ENCODE measurements at places on chromosomes 12 and 14.

DNA sequence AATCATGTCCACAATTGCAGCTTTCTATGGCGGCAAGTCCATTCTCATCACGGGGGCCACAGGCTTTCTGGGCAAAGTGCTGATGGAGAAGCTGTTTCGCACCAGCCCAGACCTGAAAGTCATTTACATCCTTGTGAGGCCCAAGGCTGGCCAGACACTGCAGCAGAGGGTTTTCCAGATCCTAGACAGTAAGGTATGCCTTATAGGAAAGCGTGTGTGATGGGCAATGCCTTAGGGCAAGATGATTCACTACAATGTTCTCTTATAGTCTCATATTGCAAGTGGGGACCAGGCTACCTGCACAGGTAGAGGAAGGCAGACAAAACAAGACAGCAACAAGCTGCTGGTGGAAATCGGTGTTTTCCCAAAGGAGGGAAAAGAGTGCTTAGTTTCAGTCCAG lies 110.5 kb downstream of the ERGIC2 start:
- DNase-seq: no peak

- no peak for DNase-seq
These were observed 115.0 kb downstream of the DACT1 start for GRCh38 chr14:58752771-58753201.

DNA sequence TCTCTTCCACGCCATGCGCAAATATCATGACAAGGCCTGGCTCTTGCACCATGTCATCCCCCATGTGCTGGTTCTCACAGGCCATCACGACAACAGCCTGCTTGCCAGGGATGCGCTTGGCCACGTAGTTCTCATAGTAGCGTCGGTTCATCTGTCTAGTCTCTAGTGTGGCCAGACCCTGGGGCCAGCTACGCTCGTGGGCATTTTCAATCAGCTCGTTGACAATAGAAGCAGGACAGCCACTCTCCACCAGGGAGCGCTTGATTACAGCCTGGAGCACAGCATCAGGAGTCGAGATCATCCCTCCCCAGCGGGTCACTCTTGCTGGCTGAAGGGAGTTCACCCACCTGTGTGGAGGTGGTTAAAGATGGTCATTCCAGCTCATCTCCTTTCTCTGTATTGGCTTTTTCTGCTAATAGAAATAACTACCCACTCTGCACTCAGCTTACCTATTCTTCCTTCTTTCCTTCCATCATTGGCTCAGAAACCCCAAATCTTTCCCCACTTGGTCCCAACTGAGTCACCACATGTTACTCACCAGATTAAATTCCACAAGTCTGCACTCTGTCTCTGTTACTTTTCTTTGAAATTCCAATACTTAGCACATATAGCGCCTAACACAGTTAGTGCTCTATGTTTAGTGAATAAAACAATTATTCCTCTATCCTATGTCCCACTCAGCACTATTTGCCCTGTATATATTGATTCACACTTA lies 15.1 kb downstream of the RNF41 start:
- no peak for DNase-seq

- DNase-seq: no peak
These were observed 84.8 kb downstream of the HELB start for GRCh38 chr12:66387117-66387516.

DNA sequence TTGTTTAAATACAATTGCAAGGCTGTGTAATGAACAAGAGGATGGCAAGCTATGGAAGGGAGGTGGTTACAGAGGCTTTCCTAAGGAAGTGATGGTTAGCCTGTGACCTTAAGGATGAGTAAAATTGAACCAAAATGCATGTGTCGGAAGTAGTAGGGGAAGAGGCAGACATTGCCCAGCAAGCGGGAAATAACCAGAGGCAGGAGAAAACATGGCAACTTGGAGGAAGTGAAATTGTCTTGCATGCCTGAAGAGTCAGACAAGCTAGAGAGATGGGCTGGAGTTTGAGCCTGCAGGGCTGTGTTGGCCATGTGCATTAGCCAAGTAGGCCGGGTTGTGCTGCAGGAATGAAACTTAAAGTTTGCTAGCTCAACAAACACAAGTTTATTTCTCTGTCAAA lies 96.2 kb downstream of the BTG1 start:
- no peak for DNase-seq

DNA sequence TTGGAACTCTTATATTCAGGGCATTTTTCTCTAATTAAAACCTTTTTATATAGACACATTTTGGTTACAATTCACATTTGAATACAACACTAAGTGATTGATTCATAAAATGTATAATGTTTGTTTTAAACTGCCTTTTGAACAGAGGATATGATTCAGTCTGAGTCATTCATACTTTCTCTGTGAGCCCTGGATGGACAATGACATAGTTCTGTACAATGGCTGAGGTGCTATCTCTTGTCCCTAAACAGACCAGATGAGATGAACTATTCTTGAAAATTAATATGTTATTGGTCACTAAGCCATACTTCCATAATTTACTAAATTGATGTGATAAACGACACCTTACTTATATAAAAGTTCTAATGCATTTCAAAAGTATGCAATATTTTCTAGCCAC lies 199.7 kb upstream of the ATXN7L3B start:
- DNase-seq: no peak

GRCh38 chr14:50388256-50388931 lies 8.3 kb downstream of the CDKL1 start:
- no peak for DNase-seq

GRCh38 chr14:85987292-85987691 lies 457.3 kb downstream of the FLRT2 start:
- DNase-seq: no peak

Data from stimulated activated CD8-positive, alpha-beta memory T cell treated with anti-CD3 and anti-CD28 coated beads, Interleukin-15, amount 100 ng/mL, for 4 hours (primary cell).